Suppressor macrophage treated with lipopolysaccharide for 4 hours (primary cell): ENCODE measurements at places on chromosomes 7 and 10.

DNA sequence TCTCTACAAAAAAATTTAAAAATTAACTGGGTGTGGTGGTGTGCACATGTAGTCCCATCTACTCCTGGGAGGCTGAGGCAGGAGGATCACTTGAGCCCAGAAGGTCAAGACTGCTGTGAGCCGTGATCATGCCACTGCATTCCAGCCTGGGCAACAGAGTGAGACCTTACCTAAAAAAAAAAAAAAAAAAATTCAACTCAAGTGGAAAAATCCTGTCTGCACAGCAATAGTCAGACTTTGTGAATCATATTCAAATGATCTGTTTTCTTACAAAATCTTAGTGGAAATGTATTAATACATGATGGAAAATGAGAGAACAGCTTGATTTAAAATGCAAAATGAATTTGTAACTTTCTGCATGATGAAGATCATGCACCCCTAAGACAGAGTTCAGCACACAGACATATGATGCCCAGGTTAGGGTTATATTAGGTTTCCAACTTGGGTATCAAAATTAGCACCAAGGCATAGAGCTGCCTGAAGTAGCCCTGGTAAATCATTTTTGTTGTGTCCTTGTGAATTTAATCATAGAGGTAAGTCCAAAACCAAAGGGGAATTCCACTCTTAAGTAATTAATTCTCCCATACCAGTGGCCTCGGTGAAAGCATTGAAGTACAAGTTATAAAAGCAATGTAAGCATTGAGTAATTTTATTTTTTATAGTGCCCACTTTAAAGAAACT lies 93.8 kb downstream of the ADD3 start:
- peak; percentile 23 for DNase-seq

DNA sequence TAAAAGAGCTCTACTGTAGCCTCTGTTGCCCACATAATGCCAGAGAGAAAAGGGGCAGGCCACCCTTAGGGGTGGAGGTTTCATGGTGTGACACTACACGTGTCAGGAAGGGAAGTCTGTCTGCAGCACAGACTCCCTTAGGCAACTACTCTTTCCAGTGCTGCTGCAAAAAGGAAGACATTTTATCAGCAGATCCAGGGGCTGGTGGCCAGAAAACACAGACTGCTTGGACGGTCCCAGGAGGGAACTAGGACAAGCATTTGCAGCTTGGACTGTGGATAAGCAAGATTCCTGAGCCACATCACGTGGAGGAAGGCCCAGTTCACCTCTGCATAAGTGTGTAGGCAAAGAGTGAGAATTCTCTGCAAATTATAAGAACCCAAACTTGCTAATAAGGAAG lies 220.8 kb downstream of the FANK1 start:
- no peak for DNase-seq

DNA sequence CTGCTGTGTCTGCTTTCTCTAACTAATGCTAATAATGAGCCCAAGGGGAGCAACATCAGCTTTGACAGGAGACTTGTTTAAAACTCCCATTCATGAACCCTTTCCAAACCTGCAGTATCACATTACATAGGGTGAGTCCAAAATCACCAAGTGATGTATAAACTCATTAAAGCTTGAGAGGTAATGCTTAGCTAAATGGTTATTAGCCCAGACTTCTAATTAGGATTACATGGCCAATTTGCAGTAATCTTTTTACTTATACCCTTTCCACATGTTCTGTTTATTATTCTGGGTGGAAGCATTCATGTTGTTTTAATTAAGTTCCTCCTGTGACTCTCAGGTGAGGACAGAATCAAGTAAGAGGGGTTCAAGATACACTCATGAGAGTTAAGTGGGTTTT lies 17.5 kb downstream of the ZNF138 start:
- no peak for DNase-seq

- DNase-seq, result peak; percentile 47
Observed at GRCh38 chr7:157432957-157433576, 96.3 kb downstream of the DNAJB6 start.

DNA sequence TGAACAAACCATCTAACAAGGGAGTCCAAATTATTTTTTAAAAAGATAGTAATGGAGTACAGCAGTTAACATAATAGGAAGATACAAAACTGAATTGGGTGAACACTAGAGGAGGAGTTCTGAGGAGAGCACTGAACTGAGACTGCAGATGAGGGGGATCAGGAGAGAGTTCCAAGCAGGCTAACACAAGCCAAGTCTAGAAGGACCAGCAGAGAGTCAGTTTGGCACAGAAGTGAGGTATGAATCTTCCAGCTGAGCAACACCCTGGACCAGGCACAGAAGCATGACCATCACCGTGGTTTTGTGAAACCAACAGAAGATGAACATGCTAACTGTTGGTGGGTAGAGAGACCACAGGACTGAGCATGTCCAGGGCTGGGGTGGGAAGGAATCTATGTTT lies 30.8 kb upstream of the PLCE1 start:
- no peak for DNase-seq

- DNase-seq, result no peak
Observed at GRCh38 chr7:131955679-131956078, 399.3 kb upstream of the PODXL start.

DNA sequence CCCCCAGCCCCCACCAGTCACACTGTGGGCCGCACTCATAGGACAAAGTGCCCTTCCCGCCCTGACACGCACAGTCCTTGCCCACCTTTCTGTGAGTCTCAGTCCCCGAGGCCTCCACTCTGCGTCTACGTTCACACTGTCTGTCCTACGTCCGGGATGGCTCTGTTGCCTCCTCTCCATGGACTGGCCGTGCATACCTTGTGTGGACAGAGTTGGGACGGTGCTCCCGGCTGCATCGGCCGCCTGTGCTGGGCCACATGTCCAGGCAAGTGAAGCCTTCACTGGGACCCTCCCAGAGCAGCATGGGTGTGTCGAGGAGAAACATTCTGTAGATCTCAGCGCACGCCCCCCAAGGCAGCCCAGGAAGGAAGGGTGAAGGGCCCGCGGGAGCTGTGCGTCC lies 239.0 kb downstream of the MGMT start:
- no peak for DNase-seq

DNA sequence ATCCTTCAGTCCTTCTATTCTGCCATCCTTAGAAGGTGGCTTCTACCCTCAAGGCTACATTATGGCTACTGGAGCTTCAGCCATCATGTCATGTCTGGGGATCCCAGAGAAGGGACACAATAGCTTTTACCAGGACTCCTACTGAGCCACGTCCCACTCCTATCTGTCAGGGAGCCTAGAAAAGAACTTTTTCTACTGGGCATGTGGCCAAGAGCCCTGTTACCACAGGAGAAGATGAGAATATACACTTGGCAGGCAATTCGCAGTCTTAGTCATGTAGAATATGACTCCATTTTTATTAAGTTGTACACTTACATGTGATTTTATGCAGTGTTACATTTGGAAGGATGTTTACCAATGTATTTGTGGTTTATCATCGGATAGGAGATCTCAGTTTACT lies 64.6 kb upstream of the KCNMA1 start:
- no peak for DNase-seq

DNA sequence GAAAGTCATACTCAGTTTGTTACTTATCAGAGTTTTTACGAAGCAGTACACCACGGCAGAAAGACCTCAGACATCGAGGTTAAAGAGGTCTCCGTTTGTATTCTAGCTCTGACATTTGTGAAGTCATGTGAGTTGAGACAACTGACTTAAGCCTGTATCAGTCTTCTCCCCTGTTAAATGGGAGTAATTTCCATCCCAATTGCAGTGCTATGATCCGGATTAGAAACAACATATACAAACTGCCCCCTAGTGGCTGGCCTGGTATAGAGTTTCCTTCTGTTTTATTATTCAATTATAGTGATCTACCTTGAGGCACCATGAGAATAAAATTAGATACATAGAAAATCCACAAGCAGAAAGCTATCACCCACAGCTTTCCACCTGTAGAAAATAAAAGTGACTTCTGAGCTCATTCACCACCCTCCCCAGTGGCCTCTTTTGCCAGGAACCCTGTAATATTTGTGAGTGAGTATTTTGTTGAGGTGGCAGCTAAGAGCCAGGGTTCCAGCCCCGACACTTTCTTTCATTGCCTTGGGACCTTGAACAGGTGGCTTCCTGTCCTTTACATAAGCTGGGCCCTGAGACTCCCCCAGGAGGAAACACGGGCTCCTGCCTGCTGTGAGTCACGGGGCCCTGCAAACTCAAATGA lies 607.2 kb upstream of the MGMT start:
- peak; percentile 22 for DNase-seq

- DNase-seq, result peak; percentile 27
Observed at GRCh38 chr7:30323006-30323355, 38.6 kb downstream of the ZNRF2 start.

DNA sequence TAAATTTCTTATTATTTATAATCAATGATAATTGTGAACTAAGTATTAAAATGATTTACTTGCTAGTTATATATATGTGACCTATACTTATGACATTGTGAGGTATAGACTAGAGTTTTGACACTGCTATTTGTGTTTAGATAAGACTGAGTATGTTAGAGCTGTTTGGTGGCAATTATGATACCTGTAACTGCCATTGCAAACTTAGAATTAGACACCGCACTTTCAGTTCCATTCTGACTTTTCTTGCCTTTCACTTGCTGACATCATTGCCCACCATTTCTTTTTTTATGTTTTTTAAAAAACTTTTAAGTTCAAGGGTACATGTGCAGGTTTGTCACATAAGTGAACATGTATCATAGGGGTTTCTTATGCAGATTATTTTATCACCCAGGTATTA lies 214.5 kb downstream of the MBL2 start:
- no peak for DNase-seq

DNA sequence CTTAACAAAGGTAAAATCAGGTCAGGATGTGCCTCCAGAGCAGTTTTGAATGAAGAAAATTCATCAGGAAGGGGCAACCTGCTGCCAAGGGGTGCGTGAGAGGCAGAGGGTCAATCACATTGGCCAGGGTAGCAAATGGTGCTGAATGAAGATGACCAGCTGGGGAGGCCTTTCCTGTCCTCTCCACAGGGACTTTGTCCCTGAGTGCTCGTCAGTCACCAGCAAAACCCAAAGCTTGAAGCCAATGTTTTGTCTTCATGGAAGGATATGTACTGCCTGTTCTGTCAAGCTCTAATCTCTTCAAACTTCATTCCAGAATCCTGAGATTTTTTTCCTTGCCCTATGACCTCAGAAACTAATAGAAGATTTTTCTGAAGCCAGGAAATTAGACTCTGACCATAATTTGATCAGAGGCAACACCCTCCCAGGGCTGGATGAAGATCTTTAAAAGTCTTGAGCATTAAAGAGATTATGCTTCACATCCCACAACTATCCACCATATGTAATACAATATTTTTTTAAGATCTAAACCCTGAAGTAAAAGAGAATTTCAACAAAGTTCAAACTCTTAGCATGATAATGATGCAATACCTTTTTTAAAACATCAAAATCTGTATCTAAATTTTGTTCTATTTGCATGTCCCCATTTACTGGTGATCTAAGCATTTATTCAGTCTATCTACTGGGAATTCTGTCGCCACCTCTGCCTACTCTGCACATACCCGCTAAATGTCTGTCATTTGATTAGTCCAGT lies 243.0 kb downstream of the SNX13 start:
- no peak for DNase-seq

DNA sequence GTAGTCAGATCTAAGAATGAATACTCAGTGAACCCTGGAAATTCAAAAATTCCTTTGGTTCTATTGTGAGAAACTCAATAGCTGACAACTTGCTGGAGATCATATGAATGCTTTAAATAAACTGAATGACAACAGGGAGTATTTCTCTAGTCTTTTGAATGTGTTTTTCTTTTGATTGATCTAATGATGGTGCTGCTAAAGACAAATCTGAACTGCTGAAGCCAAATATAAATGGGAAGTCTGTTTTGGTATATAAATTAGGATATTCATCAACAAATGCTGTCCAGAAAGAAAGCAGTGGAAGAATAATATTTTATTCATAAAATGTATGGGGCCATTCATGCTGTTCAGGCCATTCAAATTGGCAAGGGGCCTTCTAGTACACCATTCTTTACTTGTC lies 79.4 kb downstream of the ITGB1 start:
- no peak for DNase-seq

GRCh38 chr10:72356115-72356514 lies 1.4 kb upstream of the DNAJB12 start:
- no peak for DNase-seq

GRCh38 chr10:106655165-106655564 lies 509.3 kb downstream of the SORCS1 start:
- DNase-seq, result no peak

- no peak for DNase-seq
Observed at GRCh38 chr10:14665304-14665703, 109.4 kb downstream of the FAM107B start.

DNA sequence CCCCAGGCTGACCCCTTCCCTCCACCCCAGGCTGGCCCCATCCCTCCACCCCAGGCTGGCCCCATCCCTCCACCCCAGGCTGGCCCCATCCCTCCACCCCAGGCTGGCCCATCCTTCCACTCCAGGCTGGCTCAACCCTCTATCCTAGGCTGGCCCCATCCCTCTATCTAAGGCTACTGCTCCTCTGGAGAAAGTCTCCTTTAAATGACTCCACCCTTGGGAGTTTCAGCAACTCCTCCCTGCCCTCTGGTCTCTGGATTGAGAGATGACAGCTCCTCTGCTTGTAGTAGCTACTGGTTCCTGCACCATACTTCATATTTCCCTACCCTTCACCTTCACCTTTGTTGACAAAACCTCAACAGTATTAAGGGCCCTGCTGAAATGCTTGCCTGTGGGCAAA lies 8.5 kb downstream of the PRLHR start:
- DNase-seq, result no peak

DNA sequence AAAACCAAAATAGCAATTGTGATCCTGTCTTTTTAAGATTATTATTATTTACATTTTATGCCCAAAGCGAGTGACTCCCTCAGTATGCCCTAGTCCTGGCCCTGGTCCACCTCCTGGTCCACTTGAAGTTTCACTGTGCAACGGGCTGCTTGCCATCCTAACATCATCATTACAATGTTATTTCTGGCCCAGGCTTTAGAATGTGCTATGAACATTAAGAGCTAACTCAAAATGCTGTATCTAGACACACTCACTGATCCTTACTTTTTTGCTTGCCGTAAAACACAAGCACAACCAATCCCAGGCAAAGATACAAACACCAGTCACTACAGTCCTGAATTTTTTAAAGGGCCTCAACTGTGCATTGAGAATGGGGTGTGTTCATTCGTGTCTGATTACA lies 38.4 kb downstream of the RHOBTB1 start:
- DNase-seq, result no peak

DNA sequence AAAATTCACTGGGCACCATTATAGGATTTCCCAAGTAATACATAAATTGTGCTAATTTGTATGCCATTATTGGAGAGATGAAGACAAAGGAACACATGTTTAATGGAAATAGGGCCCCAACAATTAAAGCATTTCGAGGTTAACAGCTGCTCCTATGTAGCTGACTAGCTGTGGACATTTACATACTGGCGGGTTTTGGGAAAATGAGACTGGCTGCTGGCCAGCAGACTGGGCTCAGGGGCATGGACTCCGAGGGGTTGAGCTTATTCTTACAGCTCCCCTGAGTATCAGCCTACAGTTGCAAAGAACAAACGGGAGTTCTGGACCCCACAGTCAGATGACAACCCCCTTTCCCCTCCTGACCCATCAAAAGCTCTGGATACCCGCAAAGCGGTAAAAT lies 91.9 kb upstream of the MYO3A start:
- DNase-seq, result no peak
